Stimulated activated CD4-positive, alpha-beta T cell treated with anti-CD3 and anti-CD28 coated beads, Interleukin-1b, Interleukin-23, amount 100 ng/mL, for 24 hours (primary cell): ENCODE measurements at places on chromosomes 2 and 18.

DNA sequence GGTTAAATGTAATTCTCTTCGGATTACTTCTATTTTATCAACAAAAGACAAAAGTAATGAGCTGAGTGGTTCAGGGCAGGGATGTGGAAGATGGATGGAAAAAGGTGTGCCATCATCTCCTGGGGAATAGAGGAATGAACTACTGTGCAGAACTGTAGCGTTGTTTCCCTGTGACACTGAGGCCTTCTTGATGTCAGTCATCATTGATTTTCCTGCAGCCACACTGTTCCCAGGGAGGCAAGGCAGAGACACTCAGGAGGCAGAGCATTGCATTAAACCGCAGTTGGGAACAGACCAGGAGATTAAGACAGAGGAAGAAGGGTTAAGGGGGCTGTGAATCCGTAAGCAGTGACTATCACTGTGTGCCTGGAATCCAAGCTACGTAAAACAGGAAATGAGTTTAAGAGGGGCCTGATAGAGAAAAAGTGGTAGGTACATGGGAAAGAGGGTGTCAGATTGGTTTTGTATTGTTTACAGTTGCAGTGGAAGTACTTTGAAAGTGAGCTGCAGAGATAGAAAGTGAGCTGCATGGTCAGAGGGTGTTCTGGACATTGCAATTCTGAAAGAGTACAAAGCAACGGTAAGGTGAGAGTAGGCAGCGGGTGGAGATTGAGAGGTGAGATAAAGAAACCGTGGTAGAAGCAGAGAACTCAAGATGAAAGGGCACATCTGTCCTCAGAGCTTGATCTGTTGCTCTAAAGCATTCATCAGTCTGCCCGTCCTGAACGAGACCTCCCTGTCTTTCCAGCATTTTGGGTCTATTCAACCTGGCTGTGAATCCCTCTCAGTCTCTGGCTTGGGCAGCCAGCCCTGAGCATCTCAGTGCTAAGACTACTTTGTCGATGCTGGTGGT, 793.4 kb upstream of the CELF4 start:
- DNase-seq, result no peak

DNA sequence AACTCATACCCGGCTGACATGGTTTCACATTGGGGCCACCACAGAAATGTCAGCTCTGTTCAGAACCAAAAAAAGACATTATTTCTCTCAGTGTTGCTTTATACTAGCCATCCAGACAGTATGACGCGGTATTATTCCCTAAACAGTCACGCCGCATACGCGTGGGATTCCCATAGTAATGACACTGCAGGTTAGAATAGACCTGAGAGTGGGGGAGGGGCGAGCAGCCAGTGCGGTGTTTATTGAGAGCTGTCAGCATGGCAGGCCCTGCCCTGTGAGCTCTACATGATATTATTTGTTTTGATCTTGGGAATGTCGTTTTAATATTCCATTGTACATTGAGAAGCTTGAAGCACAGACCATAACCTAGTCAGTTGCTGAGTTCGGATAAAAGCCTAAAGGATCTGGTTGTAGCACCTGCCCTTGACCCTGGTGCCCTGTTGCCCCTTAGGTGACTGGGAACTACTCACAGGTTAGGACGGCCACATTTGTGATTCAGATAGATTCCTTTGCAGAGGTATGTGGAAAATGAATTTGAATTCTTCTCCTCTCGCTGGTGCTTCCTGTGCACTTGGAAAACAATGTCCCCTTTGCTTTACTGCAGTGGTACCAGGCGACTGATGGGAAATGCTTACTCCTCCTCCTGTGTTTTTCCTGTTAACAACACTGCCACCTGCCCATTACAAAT, 150.1 kb downstream of the ARHGAP28 start:
- DNase-seq, result no peak

GRCh38 chr2:120502357-120502756, 156.4 kb downstream of the INHBB start:
- DNase-seq, result no peak

DNA sequence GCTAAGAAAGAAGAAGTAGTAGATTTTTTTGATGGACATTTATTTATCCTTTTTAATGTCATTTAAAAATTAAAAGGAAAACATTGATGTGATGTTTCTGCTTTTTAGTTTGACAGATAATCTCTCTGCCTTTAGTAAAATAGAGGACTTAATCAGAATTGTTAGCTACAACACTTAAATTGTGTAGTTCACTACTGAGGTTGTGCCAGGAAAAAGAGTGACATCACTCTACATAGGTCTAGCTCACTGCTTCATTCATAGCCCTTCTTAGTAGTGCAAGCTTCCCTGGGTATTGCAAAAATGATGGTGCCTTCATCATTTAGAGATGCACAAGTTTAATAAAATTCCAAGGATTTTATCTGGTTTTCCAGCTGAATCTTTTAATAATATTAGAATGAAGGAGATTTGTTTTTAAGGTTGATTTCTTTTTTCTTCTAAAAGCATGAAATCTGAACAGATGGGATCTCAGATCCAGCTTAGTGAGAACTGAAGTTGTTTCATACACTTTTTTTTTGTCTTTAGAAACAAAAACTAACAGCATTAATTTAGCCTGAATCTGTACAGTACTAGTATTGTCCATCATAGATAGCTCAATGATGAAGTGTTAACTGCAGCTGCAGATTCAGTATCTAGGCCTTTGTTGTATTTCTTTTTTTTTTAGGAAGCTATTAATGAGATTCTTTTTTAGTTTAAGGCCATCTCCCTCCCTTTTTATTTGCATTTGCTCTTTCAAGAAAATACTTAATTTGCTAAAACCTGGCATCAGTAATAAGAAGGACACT, 20.6 kb upstream of the TMEFF2 start:
- DNase-seq, result no peak

DNA sequence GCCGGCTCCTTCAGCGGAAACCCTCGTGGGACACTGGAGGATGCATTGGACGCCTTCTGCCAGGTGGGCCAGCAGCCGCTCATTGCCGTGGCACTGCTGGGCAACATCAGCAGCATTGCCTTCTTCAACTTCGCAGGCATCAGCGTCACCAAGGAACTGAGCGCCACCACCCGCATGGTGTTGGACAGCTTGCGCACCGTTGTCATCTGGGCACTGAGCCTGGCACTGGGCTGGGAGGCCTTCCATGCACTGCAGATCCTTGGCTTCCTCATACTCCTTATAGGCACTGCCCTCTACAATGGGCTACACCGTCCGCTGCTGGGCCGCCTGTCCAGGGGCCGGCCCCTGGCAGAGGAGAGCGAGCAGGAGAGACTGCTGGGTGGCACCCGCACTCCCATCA, 7.8 kb upstream of the CENPA start:
- no peak for DNase-seq
